ENCODE measurements at places on chromosomes 11 and 22. TPM values are rescaled to one million over a fixed set of nuclear protein-coding genes. Genes with fewer than 3 reads are reported as not detected.

Gene SAA2
- 1.3 TPM for total RNA-seq

Gene C11orf86
- total RNA-seq = not detected

Gene CD3E
- total RNA-seq = 0.38 TPM

Gene CRYBA4
- not detected for total RNA-seq

Gene GAB4
- not detected for total RNA-seq

Gene ROBO3
- 3.0 TPM for total RNA-seq

Gene TSGA10IP
- not detected for total RNA-seq

Gene TEX12
- not detected for total RNA-seq

Gene ZNF202
- 4.4 TPM for total RNA-seq
